ENCODE measurements at places on chromosomes 5 and 9.

GRCh38 chr5:88374391-88374790 is 105.7 kb upstream of the TMEM161B start:
- no peak overlapping the region for H3K4me3 ChIP-seq
- no peak for DNase-seq
- no peaks in the 10 kb centered on the region for H3K27me3 ChIP-seq
- no peak overlapping the region for H3K27ac ChIP-seq
- H3K4me1 ChIP-seq, result no peaks in the 10 kb centered on the region

- H3K27ac ChIP-seq, result no peak overlapping the region
- no peak overlapping the region for H3K4me3 ChIP-seq
- no peaks in the 10 kb centered on the region for H3K4me1 ChIP-seq
- H3K27me3 ChIP-seq, result no peaks in the 10 kb centered on the region
- peak; percentile 75 for DNase-seq
- H3K36me3 ChIP-seq, result peaks cover 67% of the 10 kb centered on the region
These were observed 35.9 kb downstream of the TGFBR1 start for GRCh38 chr9:99140685-99141314.

DNA sequence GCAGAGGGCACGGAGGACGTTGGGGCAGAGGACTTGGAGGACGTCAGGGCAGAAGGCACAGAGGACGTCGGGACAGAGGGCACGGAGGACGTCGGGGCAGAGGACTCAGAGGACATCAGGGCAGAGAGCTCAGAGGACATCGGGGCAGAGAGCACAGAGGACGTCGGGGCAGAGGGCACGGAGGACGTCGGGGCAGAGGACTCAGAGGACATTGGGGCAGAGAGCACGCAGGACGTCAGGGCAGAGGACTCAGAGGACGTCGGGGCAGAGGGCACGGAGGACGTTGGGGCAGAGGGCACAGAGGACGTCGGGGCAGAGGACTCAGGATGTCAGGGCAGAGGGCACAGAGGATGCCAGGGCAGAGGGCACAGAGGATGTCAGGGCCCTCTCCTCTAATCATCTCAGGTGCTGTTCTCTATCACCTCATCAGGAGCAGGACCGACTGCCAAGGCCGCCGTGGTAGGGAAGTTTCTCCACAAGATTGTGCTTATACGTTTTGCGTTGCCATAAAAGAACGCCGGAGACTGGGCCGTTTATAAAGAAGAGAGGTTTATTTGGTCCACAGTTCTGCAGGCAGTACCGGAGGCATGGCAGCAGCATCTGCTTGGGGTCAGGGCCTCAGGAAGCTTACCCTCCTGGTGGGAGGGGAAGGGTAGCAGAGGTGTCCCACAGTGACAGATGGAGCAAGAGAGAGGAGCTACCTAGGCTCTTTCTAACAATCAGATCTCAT is 29.4 kb upstream of the ADAMTS2 start:
- no peaks in the 10 kb centered on the region for H3K4me1 ChIP-seq
- H3K4me3 ChIP-seq, result no peak overlapping the region
- no peaks in the 10 kb centered on the region for H3K36me3 ChIP-seq
- peaks cover 12% of the 10 kb centered on the region for H3K27me3 ChIP-seq
- H3K27ac ChIP-seq, result no peak overlapping the region

DNA sequence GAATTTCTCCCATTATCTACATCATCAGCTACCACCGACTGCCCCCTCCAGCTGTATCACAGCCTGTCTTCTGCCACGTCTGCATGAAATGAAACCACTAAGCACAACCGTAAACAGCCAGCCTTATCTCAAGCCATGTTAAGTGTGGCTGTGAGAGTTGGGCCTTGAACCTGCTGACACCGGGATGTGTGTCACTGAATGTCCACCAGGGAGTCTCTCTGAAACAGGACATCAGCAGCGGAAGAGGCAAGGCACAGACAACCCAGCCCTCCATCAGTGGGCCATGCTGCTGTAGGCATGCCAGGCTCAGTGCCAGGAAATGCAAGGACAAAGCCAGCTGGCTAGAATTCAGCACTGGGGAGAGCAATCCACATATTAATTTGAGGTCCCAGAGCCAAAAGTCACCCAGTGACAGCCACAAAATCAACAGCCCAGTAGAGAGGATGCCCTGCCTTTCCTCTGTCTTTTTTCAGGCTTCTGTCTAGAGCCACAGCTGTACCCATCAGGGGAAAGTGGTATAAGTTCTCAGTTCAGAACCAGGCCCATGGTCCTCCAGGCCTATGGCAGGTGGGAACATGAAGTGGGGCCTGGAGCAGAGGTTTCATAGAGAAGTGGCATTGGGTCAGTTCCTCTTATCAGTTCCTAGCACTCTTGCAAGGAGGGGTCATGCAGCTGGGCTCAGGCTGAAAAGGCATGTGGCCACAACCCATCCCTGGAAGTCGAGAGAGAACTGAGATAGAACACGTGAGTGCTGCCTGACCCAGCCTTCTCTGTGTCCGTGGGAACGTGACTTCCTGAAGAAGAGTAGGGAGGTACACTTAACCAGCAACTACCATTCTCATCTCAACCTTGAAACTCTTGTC is 199.4 kb downstream of the ESM1 start:
- no peak overlapping the region for H3K27ac ChIP-seq
- H3K4me1 ChIP-seq, result no peaks in the 10 kb centered on the region
- no peak overlapping the region for H3K4me3 ChIP-seq

- H3K36me3 ChIP-seq, result peaks cover 26% of the 10 kb centered on the region
- no peaks in the 10 kb centered on the region for H3K27me3 ChIP-seq
- H3K4me1 ChIP-seq, result no peaks in the 10 kb centered on the region
These were observed 128.7 kb downstream of the PALM2AKAP2 start for GRCh38 chr9:109908459-109909390.

GRCh38 chr9:109031241-109031640 is 17.9 kb upstream of the CTNNAL1 start:
- DNase-seq, result no peak
- H3K4me1 ChIP-seq, result peaks cover 2% of the 10 kb centered on the region
- peaks cover 51% of the 10 kb centered on the region for H3K36me3 ChIP-seq
- no peaks in the 10 kb centered on the region for H3K27me3 ChIP-seq
- H3K27ac ChIP-seq, result no peak overlapping the region

GRCh38 chr5:167798448-167798847 is 493.0 kb upstream of the WWC1 start:
- H3K36me3 ChIP-seq, result no peaks in the 10 kb centered on the region
- no peak overlapping the region for H3K4me3 ChIP-seq
- no peaks in the 10 kb centered on the region for H3K27me3 ChIP-seq

DNA sequence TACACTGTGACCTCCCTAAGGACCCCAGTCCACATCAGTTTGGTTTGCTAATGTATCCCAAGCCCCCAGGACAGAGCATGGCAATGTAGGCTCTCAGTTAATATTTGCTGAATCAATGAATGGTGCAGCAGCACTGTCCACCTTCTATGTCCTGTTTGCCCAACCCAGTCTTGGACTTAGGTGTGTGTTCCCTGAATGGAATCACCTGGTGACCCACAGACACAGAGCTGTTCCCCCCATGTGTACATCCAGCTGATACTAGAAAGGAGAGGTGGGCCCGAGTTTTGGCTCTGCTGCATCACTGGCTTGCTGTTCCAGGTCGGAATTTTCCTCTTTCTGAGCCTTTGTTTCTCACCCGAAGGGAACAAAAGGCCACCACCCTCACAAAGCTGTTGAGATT is 180.2 kb downstream of the AOPEP start:
- no peaks in the 10 kb centered on the region for H3K36me3 ChIP-seq
- H3K27me3 ChIP-seq, result no peaks in the 10 kb centered on the region
- no peak overlapping the region for H3K27ac ChIP-seq

Measured in SJCRH30 (cell line).